ENCODE measurements at places on chromosomes 2 and 18.

GRCh38 chr2:120736624-120737339 lies 1.1 kb downstream of the GLI2 start:
- peak; percentile 99 for DNase-seq

GRCh38 chr2:165544897-165545296 lies 75.4 kb downstream of the CSRNP3 start:
- DNase-seq, result no peak

DNA sequence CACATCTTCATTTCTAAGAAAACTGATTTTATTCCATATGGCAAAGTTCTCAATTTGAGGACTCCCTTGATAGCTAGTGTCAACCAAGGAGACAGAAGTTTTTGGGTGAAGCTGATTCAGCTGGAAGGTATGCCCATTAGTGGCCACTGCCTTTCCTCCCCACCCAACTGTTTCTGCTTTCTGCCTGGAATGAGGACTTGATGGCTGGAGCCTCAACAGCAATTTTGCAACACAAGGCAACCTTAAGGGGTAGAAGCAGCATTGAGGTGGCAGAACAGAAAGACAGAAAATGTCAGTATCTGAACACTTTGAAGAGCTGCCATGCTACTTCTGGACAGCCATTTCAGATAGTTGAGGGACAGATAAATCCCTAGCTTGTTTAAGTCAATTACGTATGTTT lies 47.0 kb downstream of the INHBB start:
- no peak for DNase-seq

GRCh38 chr2:219302412-219302968 lies 6.7 kb downstream of the PTPRN start:
- no peak for DNase-seq

- no peak for DNase-seq
Observed at GRCh38 chr18:51480407-51481261, 283.2 kb upstream of the MEX3C start.

DNA sequence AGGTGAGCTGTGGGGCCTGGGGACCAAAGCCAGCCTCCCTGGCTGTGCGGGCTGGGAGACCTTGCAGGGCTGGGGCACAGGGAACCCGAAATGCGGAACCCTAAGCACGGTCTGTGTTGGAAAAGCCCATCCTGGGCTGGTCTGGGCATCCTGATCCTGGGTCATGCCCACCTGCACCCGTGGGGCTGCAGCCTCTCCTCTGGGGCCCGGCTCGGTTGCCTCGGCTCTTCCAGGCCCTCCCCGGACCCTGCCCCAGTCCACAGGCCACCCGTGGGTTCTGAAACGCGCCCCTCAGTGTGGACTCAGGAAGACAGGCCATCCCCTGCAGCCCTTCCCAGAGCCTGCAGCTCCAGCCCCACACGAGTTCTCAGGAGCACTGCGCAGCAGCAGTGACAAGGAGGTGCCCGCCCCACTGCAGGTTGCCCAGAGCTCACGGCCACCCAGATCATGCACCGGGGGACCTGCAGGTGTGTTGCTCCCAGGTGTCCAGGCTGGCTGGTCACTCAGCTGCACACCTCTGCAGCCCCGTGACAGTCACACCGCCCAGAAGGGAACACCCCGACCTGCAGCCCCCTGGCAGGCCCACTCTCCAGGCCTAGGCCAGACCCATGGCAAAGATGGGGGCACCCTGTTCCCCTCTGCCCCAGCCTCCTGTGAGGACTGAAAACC lies 12.2 kb upstream of the NFATC1 start:
- no peak for DNase-seq

- no peak for DNase-seq
Observed at GRCh38 chr2:25594991-25595390, 78.4 kb downstream of the DTNB start.

- no peak for DNase-seq
Observed at GRCh38 chr2:73268830-73269685, 15.2 kb downstream of the FBXO41 start.

DNA sequence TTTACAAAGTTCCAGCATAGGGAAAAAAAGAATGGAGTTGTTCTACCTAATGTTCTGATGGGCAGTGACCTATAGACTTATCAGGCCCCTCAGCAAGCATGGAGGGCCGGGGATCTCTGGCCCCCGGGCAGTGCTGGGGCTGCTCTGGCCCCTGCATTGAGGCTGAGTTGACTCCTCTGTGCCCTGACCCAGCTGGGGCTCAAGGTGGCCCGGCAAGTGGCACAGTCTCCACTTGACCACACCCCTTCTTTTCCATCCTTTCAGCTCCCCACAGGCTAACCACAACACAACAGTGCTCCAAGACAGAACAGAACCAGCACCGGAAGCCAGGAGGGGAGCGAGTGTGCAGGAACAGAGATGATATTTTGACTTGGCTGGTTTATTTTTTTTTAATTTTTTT lies 19.9 kb downstream of the TOGARAM2 start:
- no peak for DNase-seq

GRCh38 chr2:128290356-128290755 lies 28.3 kb downstream of the HS6ST1 start:
- peak; percentile 58 for DNase-seq

- DNase-seq, result no peak
Observed at GRCh38 chr2:239539083-239539775, 138.4 kb upstream of the HDAC4 start.

DNA sequence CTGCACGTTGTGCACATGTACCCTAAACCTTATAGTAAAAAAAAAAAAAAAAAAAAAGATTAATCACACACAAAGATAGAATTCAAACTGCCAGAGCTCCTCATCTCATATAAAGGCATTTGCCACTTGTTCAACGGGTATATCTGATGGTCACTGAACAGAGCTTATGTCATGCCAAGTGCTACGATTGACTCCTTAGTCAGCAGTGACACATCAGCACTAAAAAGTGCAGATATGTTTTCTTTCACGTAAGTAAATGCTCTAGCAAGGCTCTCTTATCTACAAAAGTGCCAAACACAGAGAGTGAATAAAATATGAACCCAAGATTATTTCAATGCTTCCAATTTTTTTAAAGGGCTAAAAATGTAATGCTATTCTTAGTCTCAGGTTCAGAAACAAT lies 1.1 kb downstream of the LMAN1 start:
- DNase-seq, result peak; percentile 88

GRCh38 chr2:74444498-74445318 lies 3.0 kb upstream of the RTKN start:
- no peak for DNase-seq

DNA sequence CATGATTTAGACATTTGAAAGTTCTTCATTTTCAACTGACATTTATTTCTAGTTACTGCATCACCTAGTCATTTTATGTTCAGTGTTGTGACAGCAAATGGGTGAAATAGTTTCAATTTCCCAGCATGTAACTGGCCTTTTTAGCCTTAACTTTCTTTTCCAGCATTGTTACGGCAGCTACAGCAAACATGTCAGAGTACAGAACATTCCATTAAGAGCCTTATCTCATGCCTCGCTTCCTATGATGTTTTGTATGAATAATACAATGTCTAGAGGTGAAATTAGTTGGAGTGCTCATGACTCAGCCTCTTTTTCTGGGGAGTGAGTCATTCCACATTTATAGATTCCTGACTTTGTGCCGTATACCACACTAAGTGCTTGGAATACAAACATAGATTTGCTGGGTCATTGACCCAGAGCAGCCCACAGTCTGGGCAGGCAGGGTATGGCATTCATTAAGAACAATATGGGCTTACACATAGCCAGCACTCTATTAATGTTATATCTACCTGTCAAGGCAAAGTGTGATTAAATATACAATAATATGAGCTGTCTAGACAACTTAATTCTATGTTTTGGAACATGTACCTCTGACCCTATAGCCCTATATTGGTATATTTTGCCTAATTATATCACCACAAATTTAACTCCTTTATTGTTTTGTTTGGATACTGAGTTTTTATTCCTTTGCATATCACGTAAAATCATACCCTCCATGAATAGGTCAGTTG lies 72.2 kb downstream of the MAP2 start:
- DNase-seq, result peak; percentile 98

DNA sequence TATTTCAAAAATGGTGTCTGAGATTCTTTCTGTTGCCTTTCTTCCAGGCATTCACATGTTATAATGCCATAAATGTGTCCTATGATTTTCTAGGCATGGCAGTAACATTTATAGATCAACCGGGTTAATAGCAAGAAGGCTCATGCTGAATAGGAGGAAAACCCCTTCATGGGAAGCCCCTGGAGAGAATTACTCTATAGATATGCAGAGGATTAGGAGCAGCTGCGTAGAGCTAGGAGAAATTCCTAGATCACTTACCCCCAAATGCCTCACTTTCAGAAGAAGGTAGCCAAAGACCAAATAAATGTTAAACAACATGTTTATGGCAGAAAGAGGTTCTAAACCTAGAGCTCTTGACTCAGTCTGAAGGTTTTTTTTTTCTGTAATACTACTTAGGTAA lies 153.4 kb upstream of the CTNNA2 start:
- DNase-seq, result no peak

DNA sequence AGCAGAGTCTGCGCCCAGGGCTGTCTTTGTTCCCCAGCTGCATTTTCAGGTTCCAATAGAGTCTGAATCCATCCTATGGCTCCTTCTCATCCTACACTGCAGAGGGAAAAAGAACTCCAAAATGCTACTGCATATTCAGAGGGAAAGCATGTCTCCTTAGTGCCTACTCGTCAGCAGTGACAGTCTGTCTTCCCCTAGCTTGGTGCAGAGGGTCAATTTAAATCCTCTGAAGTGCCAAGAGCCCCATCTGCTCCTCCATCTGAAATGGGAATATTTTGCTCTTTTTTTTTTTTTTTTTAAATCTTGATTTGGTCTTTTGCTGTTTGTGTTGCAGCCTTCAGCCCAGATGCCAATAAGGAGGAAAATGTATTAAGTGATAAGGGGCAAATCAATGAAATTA lies 199.3 kb downstream of the RNF144A start:
- no peak for DNase-seq

- DNase-seq, result peak; percentile 60
Observed at GRCh38 chr2:108586631-108587030, 52.4 kb downstream of the LIMS1 start.

DNA sequence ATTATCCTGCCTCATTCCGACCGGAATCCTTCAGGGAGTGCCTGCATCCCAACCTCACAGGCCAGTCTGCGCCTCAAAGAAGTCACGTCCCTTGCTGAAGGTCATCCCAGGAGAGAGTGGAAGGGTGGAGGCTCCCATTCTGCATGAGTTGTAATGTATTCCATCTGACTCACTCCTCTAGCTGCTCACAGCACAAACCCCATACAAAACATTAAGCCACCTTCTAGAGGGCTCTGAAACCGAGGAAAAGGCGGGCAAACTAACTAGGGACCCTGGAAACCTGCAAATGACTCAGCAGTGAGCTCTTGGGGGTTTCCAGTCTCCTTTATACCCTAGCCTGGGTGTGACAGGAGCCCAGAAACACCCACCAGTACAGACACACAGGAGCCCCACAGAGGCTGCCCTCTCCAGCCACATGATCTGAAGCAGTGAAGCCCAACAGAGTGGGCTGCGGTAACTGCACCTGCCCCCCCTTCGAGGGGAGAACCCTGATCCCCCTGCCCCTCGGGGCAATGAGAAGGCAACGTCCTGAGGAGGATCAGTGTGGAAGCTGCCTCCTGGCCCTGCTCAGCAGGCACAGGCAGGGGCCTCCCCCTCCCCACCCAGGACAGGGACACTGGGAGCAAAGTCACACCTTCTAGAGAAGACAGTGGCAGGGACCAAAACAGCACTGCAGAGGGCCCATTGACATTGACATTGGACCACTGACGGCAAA lies 69.3 kb upstream of the SNTG2 start:
- no peak for DNase-seq

DNA sequence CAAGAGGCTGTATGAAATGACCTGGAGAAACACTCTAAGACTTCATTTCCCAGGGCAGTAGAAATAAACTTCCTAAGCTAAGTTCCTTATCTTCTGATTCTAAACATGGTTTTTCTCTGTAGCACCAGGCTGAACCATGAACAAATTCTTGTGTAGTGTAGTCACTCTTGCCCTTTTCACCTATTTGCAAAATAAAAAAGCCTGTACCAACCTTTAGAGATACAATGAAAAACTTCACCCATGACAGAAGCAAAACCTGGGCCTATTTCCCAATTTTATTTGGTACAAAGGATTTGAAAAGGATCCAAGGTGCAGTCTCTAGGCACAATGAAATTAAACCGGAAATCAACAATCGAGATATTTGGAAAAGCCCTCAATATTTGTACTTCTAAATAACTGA lies 43.6 kb downstream of the POLR1A start:
- DNase-seq, result peak; percentile 33
